ENCODE measurements at places on chromosomes 12 and 14.
A peak's percentile ranks its signal among the peaks of the same experiment; 100 is the strongest.

DNA sequence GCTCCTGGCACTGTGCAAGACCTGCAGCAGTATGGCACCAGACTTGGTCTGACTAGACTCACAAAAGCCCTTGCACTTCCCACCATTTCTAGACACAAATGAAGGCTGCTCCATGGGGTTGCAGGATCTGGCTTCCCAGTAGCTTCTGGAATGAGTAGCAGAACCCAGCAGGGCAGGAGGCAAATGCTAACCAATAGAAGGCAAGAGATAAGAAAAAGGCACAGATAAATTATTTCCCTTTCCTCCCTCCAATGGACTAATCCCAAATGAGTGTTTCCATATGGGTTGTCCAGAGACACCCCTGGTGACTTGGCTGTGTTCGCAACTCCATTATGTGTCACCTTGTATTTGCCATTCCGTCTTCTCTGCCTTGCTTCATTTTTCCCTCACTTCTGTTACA lies 49.7 kb downstream of the KIF21A start:
- DNase-seq, result no peak

GRCh38 chr12:74614426-74614825 lies 76.8 kb downstream of the ATXN7L3B start:
- DNase-seq, result no peak

- no peak for DNase-seq
Observed at GRCh38 chr14:55749201-55749812, 169.3 kb downstream of the KTN1 start.

DNA sequence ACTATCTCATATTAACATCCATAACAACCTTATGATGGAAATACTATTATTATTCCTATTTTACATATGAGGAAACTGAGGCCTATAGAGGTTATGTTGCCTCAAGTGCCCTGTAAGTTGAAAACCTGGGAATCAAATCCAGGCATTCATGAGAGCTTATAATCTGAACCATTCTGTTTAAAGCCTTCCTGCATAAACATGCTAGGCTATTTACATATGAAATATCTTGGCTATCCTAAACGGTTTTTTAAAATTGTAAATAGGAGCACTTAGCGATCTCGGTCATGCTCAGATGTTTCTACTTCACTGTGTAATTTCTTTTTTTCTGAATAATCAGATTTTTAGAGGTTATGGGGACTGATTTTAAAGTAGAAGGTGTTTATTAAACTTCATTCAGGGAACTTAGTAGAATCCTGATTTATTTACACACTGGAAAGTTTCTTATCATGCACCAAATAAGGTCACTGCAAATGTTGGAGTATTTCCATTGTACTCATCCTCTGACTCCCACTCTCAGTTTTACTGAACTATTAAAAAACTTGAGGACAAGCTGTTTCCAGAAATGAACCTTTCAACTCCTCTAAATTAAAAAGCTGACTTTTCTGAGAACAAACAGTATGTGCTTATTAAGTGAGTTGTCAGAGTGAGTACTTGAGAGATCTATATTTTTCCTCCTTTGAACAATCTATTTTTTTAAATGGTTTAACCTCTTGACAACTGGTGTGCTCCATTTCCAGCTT lies 141.7 kb downstream of the PIK3C2G start:
- no peak for DNase-seq

DNA sequence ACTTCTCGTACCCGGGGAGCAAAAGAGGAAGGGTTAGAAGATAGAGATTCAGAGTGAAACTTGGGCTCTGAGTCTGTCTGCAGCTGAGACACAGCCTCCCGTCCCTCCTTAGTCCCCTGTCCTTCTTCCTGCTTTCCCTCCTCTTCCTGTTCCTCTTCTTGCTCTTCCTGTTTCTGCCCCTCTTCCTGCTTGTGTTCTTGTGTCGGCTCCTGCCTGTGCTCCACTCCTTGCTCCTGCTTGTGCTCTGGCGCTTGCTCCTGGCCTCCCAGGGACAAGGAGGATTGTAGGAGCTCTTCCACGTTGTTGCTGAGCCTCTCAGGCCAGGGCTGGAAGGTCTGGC lies 3.0 kb downstream of the ACRBP start:
- no peak for DNase-seq

- no peak for DNase-seq
Observed at GRCh38 chr14:28975084-28975483, 208.5 kb downstream of the FOXG1 start.

GRCh38 chr14:43166163-43166562 lies 1340.9 kb downstream of the FSCB start:
- DNase-seq, result no peak

DNA sequence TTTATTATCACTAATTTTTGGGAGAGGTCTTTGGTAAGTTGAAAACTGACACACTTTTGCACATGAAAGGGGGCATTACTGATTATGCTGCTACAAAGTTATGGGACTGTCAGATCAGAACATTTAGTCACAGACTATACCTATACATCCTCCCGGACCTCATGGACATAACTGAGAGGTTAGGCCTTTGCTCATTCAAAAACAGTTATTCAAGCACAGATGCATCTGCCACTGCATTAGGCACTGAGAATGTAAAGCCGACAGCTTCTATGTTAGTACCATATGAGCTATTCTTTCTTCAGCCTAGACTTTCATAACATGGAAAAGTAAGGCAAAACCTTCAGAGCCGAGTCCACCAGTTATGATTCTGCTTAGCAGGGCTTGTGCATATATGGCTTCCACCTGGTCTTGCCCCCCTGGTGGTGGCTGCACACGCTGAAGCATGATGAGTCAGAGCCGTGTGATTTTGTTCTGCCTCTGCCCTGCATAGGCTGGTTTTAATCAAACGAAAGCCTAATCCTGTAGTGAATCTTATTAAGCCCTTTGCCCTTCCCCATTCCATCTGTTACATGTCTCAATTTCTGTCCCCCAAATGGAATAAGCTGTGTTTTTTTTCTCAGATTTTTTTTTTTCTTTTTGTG lies 21.8 kb upstream of the RNU6-8 start:
- peak; percentile 29 for DNase-seq

DNA sequence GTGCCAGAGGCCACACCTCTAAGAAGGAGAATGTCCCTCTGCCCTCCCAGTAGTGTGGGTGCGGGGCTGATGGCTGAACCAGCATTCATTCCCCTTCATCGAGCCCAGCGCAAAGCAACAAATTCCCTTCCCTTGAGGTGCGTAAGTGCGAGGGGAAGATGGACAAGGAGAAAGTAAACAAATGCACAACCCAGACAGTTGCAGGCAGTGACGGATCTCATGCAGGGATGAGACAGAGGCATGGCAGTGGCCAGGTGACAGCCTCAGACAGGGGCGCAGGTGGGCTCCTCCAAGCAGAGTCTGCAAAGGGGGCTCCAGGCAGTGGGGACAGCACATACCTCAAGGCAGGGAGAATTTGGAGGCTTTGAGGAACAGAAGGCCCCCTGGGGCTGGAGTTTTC lies 2.3 kb upstream of the MYL2 start:
- DNase-seq, result no peak

GRCh38 chr12:33439587-33440011 lies at the start of gene SYT10:
Gene SYT10, minus strand, starts transcription at chr12:33439819. Its CDS starts 297 bp downstream, at chr12:33439522.
- DNase-seq, result no peak

DNA sequence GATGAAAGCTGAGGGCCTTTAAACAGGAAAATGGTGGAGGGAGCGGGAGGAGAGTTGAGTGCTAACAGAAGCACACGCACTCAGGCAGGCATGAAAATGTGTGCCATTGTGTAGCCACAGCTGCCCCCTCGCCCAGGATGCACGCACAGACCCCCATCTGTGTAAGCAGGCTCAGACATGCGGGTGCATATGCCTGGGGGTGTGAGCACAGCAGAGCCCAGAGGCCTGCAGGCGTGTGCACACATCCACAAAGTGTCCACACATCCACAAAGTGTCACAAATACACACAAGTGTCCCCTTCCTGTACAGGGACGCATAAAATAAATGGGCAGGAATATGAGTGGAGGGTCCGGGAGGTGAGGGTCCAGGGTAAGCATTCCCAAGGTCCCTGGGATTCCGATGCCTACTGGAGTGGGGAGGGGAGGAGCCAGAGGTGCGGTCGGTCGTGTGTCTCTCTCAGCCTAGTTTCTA lies 805 bp upstream of the KRT7 start:
- no peak for DNase-seq

- peak; percentile 24 for DNase-seq
Observed at GRCh38 chr14:75221797-75222196, 45.4 kb upstream of the TMED10 start.

DNA sequence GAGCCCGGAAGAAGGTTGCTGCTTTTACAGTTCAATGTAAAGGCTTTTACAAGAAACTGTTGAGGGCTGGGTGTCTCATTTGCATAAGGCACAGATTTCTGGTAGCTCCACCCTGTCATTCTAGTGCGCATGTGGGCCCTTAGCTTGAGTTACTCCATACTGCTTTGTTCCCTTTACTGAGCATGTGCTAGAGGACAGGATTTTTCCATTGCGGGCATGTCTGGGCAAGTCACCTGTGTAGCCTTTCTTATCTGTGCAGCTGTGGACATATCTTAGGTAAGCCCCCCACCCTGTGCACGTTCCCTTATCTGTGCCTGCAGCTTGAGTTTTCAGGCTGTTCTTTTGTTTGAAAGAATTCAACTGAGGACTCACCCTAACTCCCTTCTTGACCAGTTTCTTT lies 56.2 kb upstream of the ARHGAP5 start:
- no peak for DNase-seq

DNA sequence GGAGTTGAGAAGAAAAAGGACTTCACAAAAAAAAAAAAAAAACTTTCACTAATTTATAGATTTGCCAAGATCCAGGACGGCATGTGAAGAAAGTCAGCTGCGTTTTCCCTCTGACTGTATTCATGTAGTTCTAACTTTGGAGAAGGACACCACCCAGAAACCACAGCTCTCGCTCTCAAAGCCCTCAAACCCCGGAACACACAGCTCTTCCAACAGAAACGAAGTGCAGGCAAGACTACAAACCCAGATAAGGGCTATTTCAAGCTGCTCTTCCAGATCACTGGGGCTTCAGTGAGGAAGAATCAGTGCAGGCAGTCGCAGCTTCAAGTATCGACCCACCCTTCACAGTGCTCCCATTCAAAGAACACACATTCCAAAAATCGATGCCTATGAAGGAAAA lies 13.2 kb downstream of the KCNH5 start:
- no peak for DNase-seq

DNA sequence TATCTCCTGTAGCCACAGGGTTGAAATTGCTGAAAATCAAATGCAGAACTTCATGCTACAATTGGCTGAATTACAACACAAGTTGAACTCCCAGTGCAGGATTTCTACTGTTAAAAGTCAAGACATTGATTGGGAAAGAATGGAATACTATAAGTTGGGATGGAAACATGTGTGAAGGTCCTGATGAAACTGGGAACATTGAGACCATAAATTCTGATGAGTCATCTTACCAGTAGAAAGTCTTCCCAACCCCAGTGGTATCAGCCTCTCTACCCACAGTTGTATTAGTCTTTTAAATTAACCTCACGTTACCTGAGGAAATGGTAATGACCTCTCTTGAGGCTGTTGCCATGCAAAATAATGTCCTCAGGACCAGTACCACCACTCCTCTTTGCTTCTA lies 27.4 kb upstream of the DYRK2 start:
- DNase-seq, result no peak

DNA sequence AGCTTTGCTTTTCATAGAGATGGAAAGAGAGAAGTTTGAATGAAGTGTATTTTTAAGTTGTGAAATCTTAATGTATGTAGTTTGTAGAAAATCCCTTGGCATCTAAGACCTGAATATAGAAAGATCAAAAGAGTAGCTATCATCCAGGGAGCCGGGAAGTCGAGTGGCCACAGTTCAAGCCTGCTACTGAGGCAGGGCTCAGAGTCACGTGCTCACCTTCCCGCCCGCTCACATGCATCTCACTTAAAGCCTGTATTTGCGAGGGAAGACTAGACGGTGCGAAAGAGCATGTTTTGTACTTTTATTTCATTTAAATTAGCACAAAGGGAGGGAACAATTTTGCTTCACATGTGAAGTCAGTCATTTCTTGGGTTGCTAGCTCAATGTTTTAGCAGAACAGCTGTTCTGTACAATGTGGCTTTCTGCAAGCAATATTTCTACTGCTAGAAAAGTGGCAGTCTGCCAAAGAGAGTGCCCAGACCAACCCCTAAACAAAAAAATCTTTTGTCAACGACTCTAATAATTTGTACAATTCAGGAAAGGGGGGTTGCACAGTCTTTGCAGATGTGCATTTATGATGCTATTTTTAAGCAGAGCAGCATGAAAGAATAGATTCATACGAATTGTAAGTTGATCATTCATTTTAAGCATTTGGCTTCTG lies 290.7 kb downstream of the NPAS3 start:
- no peak for DNase-seq

DNA sequence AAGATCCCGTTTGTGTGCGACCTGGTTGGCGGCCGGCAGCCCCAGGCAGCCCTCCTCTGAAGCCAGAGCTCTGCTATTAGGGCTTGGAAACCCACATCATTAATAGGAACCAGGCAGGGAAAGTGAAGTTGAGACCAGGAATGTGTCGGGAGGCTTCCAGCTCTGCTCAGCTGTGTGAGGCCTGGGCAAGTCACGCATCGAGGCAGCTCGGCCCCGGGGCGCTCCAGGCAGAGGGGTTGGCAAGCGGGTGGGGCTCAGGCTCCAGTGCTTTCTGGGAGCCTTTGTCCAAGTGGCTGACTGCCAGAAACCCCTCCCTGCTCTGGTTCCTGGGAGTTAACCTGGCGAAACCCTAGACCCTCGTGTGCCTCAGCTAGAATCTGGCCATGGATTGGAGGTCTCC lies 1151.7 kb downstream of the VRK1 start:
- no peak for DNase-seq

GRCh38 chr12:111330800-111331752 lies 37.8 kb downstream of the PHETA1 start:
- DNase-seq, result peak; percentile 47

DNA sequence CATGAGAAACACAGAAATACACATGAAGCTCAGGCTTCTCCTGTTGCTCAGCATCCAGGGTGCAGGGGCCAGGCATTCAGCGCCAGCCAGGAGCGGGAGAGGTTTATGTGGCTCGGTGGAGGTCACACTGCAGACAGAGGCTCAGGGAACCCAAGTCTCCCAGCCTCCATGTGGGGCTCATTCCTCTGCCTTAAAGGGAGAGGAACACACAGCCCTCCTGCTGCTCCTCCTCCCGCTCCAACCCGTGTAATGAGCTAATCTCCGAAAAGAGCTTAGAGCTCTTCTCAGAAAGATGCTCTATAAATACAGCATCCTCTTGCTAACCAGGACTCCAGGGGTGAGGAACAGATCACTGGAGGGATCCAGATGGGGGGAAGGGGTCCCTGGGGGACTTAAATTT lies 28.2 kb downstream of the FGF6 start:
- DNase-seq, result no peak

GRCh38 chr12:5996459-5996858 lies 51.4 kb upstream of the ANO2 start:
- DNase-seq, result no peak

- DNase-seq, result no peak
Observed at GRCh38 chr14:104590240-104590965, 10.8 kb downstream of the C14orf180 start.

DNA sequence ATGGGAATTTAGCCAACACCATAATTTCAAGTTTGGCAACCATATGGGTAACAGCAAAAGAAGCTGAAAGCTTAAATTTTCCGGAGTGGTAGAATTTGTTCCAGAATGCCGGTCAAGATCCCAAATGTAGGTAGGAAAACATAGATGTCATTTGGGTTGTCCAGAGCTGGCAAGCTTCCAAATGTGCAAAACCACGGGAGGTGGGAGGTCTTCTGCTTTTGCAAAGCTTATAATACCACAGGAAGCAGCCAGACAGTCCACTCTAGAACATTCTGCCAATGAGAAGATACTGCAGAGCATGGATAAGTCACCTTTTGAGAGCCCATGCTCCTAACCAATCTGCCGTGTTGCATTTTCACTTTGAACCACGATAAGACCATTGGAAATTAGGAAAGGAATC lies 26.4 kb upstream of the BATF start:
- DNase-seq, result no peak
